ENCODE measurements at places on chromosomes 5 and 9.

DNA sequence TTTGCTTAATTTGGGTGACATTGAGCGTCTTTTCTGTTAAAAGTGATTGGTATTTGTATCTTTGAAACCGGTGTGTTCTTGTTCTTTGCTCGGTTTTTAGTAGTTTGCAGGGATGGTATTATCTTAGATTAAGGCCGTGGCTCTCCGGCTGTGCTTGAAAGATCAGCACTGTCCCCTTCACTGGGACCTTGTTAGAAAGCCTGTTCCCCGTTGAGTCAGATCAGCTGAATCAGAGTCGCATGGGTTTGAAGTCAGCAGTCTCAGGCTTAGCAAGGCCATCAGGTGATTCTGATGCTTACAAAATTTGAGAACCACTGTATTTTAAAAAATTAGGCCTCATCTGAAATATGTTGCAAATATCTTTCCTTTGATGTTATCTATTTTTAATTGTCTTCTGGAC is 5.0 kb downstream of the DIRAS2 start:
- DNase-seq: no peak

- no peak for DNase-seq
Observed at GRCh38 chr9:133958756-133959155, 33.4 kb downstream of the VAV2 start.

DNA sequence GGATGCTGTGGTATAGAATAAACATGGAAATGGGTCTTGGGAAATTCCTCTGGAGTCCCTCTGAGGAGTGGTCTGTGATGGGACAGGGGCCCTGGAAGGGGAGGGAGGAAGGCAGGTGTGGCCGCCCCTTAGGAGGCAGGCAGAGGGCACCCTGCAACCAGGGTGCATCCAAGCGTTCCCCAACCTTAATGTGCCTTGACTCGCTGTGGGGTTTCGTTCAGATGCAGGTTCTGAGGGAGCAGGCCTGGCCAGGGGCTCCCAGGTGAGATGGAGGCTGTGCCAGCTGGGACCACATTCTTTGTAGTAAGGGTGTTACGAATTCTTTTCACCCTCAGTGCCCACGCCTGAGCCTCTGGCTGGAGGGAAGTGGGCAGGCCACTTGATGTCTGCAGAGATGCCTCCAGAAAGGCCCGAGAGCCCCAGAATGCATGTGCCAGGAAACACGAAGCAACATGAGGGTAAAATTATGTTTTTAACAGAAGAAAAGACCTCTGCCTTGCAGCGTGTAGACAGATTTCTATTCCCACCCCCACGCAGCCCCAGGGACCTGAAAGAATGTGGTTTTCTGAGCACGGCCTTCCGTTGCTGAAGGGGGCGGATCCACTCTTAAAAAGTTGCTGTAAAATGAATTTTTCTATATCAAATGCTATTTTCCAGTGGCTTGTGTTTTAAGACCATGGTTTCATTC is 150.4 kb upstream of the IER5L start:
- no peak for DNase-seq

DNA sequence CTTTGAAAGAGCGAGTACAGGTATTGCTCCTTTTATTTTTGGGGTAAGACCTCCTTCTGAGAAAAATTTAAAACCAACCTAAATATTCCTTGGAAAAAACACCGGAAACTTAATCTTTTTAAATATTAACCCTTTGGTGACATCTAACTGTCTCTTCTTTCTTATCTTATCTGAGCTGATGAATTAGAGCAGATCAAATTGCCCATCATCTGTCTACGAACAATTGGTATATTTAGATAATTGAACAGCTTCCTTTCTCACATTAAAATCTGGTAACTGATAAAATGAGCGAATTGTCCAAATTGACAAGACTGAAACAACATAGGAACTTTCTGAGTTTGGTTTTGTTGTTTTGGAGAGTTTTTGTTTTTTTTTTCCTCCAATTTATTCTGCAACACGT is 2.0 kb downstream of the ISL1 start:
- no peak for DNase-seq

DNA sequence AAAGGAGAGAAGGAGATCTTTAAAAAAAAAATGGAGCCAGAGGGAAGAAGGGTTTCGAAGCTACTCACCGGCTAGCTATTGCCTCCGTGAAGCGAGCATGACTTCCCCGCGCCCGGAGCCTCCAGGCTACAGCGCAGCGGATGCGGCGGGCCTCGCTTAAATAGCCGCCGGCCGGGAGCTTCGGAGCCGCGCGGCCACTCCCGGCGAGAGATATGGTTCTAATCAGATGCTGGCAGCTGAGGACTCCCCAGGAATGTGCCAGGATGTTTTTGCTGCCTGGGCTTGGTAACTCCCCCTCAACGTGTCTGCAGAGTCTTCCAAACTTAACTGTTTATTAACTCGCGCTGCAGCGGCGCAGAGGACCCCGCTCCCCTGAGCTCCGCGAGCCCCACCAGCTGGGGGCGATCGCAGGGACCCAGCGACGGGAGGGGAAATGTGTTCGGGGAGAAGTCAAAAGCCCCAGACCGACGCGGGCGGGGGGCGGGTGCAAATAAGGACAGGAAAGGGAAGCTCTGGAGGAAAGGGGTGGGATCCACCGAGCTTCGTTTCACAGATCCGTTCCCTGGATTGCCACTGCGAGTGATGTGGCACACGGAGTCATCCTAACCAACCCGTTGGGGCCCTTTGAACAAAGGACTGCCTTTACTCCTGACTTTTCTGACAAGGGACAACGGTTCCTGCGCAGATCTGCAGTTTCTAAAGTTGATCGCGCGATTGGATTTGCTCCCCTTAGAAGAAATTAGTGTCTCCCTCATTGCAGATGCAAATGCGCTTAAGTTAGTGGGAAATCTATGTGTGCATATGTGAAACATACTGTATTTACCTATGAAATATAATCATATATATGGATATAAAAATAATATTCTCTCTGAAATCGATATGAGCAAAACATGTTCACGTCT is at the start of gene DAB2:
TSS of gene DAB2 (minus strand) at position 245 of the 902 bp plus-strand sequence. CDS start 30,660 bp downstream, outside the sequence.
- DNase-seq: no peak
